ENCODE measurements at places on chromosomes 4 and X.

GRCh38 chr4:8005033-8005808 lies 65.6 kb upstream of the AFAP1 start:
- no peak for DNase-seq

DNA sequence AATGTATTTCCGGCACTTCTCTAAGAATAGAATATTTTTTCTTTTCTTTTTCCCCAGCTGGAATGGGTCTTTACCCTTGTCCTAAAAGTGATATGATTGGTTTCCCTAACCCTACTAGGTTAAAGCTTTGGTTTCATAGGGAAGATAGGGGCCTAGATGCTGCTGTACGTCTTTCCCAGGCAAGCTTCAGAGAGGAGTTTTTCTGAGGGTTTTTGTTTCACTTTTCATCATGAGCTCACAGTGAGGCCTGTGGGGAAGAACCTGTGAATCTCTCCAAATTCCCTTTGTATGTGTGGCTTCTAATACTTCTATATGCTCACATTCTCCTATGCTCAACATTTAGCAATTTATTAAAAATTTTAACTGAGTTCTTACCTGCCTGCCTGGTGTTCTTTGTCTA lies 320.0 kb upstream of the PCDH18 start:
- no peak for DNase-seq

GRCh38 chr4:15799701-15800100 lies 21.6 kb downstream of the CD38 start:
- DNase-seq, result no peak

DNA sequence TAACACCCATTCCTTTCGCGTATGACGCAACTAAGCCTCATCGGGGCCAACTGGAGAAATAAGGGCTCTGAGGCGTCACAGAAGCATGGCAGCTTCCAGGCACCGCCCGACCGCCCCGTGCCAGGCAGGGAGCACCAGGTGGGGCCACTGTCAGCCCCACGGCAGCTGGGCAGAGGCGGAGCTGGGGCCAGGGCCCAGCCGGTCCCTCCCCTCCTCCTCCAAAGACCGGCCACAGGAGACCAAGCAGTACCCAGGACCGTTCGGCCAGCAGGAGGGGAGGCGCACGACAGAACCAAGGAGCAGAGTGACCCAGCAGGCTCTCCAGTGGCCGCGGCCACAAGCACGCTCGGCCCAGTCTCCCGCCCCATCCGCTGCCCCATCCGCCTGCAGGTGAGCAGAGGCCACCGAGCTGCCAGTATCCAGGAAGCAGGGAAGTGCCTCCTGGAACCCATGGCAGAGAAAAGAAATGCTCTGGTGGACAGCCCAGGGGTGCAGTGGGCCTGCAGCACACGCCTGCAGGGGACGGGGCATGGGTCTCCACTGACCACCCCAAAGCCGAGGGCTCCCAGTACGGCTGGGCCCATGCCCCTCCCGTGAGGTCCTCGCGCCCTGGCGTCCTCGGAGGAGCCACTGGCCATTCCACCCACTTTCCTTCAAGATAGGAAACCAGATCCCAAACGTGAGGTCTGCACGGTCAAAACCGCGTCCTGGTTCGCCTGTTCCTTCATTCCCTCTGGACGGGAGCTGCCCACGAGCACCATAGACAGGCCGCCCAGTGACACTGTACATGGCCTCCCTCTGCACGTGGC lies 9.6 kb downstream of the CTBP1 start:
- no peak for DNase-seq

DNA sequence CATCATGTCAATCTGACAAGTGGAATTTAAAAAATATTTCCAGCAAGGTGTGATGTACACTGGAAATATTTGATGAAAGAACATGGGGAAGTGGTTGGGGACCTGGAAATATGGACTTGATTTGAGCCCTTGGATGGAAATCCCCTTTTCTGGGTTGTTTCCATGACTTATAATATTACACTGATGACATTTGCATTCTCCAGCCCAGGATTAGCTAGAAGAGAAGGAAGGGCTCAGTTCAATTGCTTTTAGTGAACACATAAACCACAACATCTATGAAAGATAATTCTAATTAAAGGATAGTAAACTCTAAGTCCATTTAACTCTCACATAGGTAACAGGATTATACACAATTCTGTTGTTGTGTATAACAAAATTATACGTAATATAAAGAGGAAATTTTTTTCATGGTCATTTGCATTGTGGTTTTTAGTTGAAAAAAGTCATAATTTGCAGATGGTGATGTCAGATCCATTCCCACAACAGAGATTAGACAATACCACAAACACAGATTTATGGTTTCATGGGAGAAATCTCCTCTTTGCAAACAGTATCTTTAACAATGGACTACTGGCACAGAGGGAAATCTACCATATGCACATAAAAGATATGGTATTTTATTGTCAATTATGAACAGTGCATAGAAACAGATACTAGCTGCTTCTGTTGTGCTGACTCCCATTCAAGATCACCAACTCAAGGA lies 126.5 kb downstream of the DKK2 start:
- no peak for DNase-seq

- DNase-seq, result no peak
These were observed 76.7 kb downstream of the SCD5 start for GRCh38 chr4:82721819-82722423.

GRCh38 chr4:129821963-129822362 lies 726.0 kb downstream of the C4orf33 start:
- no peak for DNase-seq

- peak; percentile 48 for DNase-seq
These were observed 66.0 kb upstream of the TENM3 start for GRCh38 chr4:182177166-182177565.

DNA sequence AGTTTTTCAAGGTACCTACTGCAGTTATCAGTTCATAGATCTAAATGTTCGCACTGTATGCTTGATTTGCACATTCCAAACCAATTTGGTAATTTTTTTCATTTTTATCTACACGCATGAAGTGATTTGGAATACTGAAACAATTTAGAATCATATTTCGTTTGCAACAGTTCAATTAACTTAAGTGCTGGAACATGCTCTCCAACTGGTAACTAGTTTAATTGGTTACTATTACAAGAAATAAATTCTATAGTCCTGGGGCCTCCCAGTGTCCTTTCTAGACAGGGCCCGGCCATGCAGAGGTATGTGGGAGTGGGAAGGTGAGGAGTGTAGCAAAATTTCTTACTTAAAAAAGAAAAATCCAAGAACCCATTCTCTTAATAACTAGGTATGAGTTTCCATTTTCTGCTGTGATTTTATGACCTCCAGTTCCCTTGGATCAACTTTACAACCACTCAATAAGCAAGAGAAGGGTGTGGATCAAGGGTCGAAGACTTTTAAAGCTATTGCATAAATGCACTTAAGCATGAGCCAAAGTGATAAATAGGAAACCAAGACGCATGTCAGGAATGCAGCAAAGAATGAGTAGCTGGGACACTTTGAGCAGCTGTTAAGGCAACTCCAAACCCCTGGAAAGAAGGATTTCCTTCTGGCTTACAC lies 106.9 kb downstream of the PPARGC1A start:
- DNase-seq, result no peak

DNA sequence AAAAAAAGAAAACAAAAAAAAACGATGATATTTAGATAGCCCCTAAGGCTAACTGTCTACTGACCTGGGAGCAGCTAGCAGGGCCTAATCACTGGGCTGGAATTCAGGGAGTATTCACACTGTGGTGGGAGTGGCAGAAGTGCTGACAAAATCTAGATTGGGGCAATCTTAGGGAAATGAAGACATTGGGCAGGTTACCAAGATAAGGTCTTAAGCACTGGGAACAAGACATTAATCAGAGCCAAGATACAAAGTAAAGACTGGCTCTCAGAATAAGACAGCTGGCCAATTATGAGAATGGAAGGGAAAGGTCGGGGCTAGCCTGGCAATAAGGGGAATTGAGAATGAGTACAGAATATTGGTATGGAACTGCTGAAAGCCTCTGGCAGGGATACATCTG lies 100.2 kb upstream of the GRIA3 start:
- no peak for DNase-seq

DNA sequence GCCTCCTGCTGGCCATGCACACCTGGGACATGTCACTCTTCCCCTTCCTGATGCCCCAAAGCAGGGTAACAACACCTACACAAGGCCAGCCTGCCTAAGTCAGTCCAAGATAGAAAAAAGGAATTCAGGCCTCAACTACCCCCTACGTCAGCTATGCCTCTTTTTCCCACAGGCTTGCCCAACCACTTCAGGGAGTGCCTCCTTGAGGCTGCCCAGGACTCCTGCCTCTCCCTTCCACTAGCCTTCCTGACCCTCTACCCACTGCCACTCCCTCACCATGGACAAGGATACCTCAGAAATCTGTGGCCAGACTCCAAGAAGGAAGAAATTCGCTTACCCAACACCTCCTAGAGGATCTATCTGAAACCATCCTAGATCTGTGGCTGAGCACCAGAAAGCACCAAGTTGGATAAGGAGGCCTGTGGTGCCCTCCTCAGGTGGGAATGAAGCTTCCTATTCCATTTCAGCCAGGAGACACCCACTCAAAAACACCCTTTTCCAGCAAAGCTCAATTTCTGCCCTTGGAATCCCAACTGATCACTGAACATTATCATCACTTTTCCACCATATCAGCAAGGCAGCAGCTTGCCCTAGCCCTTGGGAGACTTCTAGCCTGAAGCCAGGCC lies 1.8 kb downstream of the KDM5C start:
- no peak for DNase-seq

GRCh38 chrX:39953879-39954278 lies 143.9 kb downstream of the BCOR start:
- peak; percentile 89 for DNase-seq

DNA sequence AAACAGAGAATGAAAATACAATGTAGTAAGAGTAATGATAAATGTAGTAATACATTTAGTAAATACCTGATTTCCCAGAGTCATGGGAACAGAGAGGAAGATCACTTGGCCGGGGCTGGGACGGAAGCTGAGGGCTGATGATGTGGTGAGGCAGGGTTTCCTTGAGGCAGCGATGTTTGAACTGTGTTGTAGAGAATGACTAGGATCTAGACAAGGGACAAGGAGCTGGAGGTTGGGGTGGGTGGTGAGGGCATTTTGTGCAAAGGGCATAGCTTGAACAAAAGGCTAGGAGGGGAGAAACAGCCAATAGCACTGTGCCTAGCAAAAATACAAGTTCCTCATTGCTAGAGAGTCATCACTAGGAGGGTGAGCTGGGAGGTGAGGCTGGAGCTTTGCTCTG lies 64.3 kb upstream of the RAPGEF2 start:
- no peak for DNase-seq

- no peak for DNase-seq
These were observed 37.2 kb upstream of the USP9X start for GRCh38 chrX:41047878-41048534.

- no peak for DNase-seq
These were observed 3.1 kb upstream of the TSPAN5 start for GRCh38 chr4:98661371-98662054.

GRCh38 chr4:7073526-7074390 lies 5.9 kb upstream of the GRPEL1 start:
- peak; percentile 68 for DNase-seq

DNA sequence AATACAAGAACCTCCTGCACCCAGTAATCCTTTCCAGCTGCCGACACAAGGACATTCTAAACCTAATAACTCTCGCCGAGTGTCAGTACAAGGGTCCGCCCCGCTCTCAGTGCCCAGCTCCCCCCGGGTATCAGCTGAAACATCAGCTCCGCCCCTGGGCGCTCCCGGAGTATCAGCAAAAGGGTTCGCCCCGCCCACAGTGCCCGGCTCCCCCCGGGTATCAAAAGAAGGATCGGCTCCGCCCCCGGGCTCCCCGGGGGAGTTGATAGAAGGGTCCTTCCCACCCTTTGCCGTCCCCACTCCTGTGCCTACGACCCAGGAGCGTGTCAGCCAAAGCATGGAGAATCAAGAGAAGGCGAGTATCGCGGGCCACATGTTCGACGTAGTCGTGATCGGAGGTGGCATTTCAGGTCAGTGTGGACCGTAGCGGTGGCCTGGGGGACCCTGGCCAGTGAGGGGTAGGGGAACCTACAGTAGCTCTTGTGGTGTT lies at the start of gene MAOA:
Gene MAOA, plus strand, starts transcription at position 295 of the 490 bp plus-strand sequence. Its CDS starts 43 bp downstream, at position 338.
- DNase-seq, result peak; percentile 9

- no peak for DNase-seq
These were observed 9.4 kb downstream of the TMEM187 start for GRCh38 chrX:153981771-153982533.

- DNase-seq, result peak; percentile 17
These were observed 565 bp downstream of the MOB1B start for GRCh38 chr4:70902577-70903290.

DNA sequence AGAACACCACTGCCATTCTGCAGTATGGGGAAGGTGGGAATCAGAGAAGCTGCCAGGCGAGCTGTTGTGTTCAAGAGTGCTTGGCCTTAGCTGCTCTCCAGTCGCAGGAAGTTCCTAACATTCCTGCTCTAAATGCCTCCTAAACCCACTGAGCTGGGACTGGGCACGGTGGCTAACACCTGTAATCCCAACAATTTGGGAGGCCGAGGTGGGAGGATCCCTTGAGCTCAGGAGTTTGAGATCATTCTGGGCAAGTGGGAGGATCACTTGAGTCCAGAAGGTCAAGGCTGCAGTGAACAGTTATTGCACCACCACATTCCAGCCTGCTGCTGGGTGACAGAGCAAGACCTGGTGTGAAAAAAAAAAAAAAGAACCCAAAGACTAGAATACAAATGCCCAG lies 690.3 kb upstream of the FAM241A start:
- DNase-seq, result no peak

- DNase-seq, result peak; percentile 37
These were observed at the start of gene HS6ST2 for GRCh38 chrX:132958091-132958703. TSS of gene HS6ST2 (minus strand) at chrX:132958629.

DNA sequence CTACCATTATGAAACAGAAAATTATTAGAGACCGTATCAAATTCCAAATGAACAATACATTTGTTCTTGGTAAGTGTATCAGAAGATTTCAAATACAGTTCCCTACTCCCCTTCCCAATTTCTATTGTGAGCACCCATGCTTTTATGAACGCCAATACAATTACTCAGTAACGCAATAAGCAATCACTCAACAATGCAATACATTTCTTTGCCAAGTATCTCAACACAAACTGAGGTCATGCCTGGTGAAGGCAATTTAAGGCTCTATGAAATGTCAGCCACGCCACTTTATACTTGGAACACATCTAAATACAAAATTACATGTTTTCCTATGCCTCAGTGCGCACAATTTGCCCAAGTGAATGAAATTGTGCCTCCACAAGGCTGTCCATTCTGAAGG lies 712 bp downstream of the PNPLA4 start:
- DNase-seq, result no peak

- peak; percentile 47 for DNase-seq
These were observed 173.7 kb downstream of the AREG start for GRCh38 chr4:74618659-74619058.

- DNase-seq, result no peak
These were observed 27.5 kb upstream of the BBS12 start for GRCh38 chr4:122705009-122705408.

DNA sequence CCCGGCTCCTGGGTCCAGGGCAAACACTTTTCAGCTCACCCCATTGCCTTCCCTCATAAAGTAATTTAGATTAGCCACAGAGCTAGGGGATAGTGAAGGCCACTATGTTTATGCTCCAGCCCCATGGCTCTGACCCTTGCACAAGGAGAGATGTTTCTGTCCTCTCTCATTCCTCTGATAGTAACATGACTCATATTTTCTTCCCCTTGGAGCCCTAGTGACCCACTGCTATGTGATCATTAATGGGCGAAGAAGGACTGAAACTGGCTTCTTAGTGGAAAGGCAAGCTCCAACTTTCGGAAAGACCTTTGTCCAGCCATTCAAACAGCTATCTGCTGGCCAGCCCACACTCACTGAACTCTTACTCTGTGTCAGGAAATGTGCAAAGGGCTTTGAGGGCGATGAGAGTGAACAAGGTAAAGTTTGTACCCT lies 12.3 kb downstream of the CLDN2 start:
- DNase-seq, result no peak

Measured in Daoy (cell line).